ENCODE measurements at places on chromosomes 3 and 15. TPM values are rescaled to one million over a fixed set of nuclear protein-coding genes. Genes with fewer than 3 reads are reported as not detected.

Gene PLA1A
- total RNA-seq = 0.41 TPM

Gene IQCF5
- total RNA-seq = not detected

Gene SMCO1
- not detected for total RNA-seq

Gene XCR1
- 0.05 TPM for total RNA-seq

Gene NPAP1
- not detected for total RNA-seq

Gene SEC61A1
- total RNA-seq = 243 TPM
